ENCODE measurements at places on chromosomes 6 and 20. TPM values are rescaled to one million over a fixed set of nuclear protein-coding genes. Genes with fewer than 3 reads are reported as not detected.

GRCh38 chr20:56995635-56996075 is 270.8 kb downstream of the BMP7 start:
- DNase-seq, result no peak

DNA sequence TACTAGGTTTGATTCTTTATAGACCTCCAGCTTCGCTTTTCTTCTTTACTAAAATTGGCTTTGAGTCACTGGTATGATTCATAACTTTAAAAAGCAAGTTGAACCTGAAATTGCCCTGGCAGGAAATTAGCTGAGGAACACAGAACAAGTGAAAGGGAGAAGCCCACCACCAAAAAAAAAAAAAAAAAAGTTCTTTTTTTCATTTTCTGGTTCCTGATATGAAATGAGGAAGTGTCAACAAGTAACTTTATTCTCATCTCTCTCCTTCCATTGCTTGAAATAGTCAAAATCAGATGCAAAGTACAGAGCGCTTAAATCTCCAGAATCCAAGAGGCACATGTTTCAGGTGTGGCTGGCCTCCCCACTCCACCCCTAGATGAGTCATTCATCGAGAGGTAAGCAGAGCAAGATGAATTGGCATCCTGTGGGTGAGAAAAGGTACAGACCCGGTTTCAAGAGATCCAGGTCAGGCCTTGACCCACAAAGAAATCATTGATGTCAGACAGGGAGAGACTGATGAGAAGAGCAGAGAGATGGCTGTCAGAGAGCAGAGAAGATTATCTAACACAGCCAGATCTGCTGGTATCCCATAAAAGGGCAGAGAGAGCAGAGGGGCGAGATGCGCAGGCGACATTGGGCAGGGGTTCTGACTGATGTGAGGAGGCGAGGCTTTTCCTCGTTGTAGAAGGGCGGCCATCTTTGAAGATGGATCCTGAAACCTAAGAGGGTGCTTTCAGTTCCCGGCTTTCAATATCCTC is 54.8 kb upstream of the MBOAT1 start:
- no peak for DNase-seq

- DNase-seq, result no peak
These were observed 158.1 kb upstream of the B3GAT2 start for GRCh38 chr6:71114986-71115385.

The SLC32A1 gene
- not detected for polyA plus RNA-seq

The GGTLC1 gene
- not detected for polyA plus RNA-seq

The PSORS1C1 gene
- polyA plus RNA-seq, result 1.7 TPM

The TCF15 gene
- 5.3 TPM for polyA plus RNA-seq
